ENCODE measurements at places on chromosomes 11 and 22.

- DNase-seq, result no peak
Observed at GRCh38 chr22:47376901-47377505, 614.6 kb downstream of the TBC1D22A start.

- DNase-seq, result no peak
Observed at GRCh38 chr22:20412474-20413216, 18.7 kb downstream of the ZNF74 start.

- DNase-seq, result no peak
Observed at GRCh38 chr11:895331-896110, 15.1 kb downstream of the CHID1 start.

DNA sequence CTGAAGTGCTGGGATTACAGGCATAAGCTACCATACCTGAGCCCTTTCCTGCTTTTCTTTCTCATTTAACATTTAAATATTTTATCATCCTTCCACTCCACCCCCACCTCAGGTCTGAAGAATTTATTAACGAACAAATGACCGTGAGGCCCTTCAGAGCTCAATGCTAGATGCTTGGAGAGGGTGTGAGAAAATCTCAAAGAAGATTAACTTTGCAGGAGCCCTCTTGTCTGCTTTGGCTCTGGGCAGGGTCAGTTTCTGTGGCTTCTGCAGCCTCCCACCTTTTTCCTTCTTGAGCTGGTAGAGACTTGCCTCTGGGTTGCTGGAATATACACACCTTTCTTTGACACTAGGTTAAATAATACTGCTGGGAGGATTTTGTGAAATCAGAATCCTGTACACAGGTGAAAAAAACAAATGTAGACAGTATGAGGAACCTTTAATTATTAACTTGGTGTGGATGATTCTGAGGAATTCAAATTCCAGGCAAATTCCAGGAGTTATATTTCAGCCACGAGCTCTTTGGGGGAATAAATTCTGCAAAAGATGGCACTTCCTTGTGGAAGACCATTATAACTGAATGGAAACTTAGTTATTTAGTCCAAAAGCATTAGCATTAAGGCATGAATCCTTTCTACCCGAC lies 3.4 kb upstream of the ZBTB44 start:
- no peak for DNase-seq

DNA sequence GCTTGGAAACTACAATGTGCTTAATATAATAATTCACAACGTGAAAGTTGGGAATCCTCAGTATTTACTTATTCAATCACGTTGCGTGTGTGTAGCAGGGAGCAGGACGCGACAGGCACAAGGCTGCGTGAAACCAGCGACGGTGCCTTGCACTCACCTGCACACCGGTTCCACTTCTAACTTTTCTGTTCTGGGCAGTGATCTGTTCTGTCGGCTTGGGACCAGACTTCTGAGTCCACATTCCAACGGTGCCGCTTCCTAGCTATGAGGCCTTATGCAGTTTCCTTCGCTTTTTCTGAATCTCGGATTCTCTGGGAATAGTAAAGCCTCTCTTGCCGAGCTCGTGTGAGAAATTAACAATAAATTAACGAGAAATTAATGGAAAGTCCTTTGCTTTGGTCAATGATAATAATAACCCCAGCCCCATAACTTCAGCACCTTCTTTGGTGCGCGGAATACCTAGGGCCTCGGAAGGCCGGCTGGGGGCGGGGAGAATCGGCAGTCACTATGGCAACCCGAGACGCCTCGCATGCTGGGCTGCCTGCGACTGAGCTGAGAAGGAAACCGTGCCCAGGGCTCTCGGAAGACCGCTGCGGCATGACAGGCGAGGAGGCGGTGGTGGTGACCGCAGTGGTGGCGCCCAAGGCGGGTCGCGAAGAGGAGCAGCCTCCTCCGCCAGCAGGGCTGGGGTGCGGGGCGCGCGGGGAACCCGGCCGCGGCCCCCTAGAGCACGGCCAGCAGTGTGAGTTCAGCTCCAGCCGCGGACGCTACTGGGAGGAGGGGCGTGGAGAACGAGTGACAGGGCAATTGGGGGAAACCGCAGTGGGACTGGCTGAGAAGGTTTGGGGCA lies at the start of gene C11orf97:
Gene C11orf97 (plus strand): TSS at position 530 of the 850 bp plus-strand sequence. CDS start 68 bp downstream, at position 598.
- no peak for DNase-seq

GRCh38 chr22:37188901-37189466 lies 937 bp upstream of the C1QTNF6 start:
- DNase-seq, result no peak

- DNase-seq, result no peak
Observed at GRCh38 chr22:42317008-42317407, 46.6 kb upstream of the TCF20 start.

GRCh38 chr11:61960532-61960931 lies 6.9 kb downstream of the FTH1 start:
- DNase-seq, result no peak

All from left renal pelvis (tissue), 4 donors.